ENCODE measurements at places on chromosomes 4 and X. TPM values are rescaled to one million over a fixed set of nuclear protein-coding genes. Genes with fewer than 3 reads are reported as not detected.
A peak's percentile ranks its signal among the peaks of the same experiment; 100 is the strongest.

The TMPRSS11E gene
- total RNA-seq = not detected

The SYNPO2 gene
- 0.27 TPM for total RNA-seq

The GCNA gene
- 0.81 TPM for total RNA-seq

The CENPVL1 gene
- total RNA-seq = 0.54 TPM

The SHISA3 gene
- not detected for total RNA-seq

The DCX gene
- total RNA-seq = under 0.01 TPM

The HELT gene
- not detected for total RNA-seq

The CXCL10 gene
- total RNA-seq = 0.81 TPM

The GABRE gene
- under 0.01 TPM for total RNA-seq

The SPATA4 gene
- total RNA-seq = not detected

The TEX11 gene
- not detected for total RNA-seq

- no peak for DNase-seq
Measured at GRCh38 chr4:182507805-182508204, 264.6 kb downstream of the TENM3 start.

DNA sequence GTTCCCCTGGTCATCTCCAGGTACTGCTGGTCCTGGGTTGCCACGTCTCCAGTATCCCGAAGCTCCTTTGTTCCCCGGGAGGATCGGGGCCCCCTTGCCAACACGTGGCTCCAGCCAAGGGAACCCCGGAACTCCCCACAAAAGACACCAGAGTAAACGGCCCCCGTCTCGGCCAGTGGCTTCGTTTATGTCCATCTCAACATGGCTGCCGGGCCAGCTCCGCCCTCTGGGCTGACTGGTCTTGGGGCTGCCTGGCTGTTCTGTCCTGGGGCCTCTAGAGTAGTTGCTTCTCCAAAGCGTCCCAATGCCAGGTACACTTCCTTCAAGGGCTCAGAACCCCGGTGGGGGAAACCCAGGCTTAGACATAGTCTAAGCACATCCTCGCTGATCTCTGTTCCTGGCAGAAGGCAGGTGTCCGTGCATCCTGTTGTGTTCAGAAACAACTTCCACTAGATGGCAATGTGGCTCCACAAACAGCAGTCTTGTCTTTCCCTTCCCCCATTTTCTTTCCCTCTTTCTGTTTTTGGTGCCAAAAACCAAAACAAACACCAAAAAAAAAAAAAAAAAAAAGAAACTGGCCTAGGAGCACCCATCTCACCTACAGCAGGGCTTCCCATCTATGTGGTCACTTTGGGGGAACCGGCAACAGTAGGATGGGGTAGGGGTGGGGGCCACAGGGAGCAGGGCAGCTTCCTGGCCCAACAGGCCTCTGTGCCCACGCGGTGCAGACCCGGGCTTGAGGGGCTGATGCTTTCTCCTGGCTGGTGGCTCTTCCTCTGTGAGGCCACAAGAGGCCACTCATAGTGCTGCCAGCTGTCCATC lies 35.3 kb downstream of the NBDY start:
- peak; percentile 86 for DNase-seq

- no peak for DNase-seq
Measured at GRCh38 chr4:74635074-74635473, 159.2 kb downstream of the BTC start.

GRCh38 chr4:94811643-94812042 lies 53.9 kb downstream of the BMPR1B start:
- no peak for DNase-seq

DNA sequence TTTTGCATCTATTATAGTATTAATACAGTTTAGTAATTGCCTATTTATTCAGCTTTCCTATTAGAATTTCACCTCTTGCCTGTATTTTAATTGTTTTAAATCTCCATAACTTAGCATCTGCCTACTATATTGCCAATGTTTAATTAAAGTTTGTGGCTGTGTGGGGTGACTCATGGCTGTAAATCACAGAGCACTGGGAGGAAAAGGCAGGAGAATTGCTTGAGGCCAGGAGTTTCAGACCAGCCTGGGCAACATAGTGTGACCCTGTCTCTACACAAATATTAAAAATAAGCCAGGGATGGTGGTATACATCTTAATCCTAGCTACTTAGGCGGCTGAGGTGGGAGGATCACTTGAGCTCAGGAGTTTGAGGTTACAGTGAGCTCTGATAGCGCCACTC lies 14.5 kb upstream of the CCSER1 start:
- DNase-seq = no peak

- DNase-seq = no peak
Measured at GRCh38 chrX:142483965-142484364, 278.9 kb upstream of the MAGEC2 start.

DNA sequence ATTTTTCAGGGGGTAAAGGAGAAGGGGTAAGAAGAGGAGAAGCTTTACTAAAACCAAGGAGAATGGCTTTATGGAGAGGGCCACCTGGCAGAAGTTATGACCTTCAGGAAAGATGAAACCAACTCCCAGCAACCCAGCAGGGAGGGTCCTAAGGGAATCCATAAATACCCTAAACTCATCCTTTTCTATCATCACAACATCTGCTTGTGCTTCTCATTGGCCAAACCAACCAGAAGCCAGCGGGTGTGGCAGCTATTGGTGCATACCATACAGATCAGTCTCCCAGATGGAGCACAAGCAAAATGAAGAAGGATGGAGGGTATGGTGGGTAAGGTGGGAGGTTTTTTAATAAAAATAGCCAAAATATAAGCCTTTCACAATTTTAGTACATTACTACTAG lies 58.5 kb upstream of the ARSJ start:
- DNase-seq = no peak

DNA sequence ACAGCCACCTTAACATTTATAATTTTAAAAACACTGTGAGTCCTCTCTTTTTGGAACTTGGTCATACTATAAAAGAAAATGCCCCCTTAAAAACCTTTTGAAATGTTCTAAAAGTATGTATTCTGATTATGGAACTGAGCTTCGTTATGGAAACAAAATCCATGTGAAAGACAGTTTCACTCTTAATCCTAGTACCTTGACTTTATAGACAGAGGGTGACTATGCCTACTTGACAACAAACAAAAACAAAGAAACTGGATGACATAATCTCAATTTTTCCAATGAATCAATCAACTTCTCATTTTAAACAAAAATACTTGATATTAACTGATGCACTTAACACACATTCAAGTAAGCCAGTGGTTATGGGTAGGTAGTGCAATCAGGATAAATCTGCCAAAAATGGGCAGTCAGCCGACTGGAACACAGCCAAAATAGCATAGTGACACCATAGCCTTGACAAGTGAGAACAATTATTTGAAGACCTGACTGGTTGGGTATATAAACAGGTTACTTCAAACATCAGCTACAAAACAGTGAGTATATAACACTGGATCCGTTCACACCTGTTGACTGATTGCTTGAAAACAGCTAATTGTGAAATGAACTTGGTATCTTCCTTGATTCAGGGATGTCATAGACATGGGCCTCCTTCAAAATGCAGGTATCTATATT lies 265.5 kb downstream of the PPP3CA start:
- no peak for DNase-seq

GRCh38 chr4:29966386-29966785 lies 753.8 kb upstream of the PCDH7 start:
- DNase-seq = no peak

GRCh38 chr4:150598909-150599308 lies 17.0 kb downstream of the MAB21L2 start:
- DNase-seq = no peak

- peak; percentile 0 for DNase-seq
Measured at GRCh38 chr4:85084371-85085094, 118.0 kb upstream of the WDFY3 start.

DNA sequence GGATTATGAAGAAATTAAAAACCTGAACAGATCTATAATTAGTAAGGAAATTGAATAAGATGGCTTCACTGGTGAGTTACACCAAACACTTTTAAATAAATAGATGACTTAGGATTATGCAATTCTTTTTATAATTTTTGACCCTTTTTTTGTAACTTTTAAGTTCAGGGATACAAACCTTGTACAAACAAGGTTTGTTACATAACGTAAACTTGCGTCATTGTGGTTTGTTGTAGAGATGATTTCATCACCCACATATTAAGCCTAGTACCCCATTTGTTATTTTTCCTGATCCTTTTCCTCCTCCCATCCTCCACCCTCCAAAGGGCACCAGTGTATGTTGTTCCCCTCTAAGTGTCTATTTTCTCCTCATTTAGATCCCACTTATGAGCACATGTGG lies 75.7 kb downstream of the CPEB2 start:
- DNase-seq = no peak

- no peak for DNase-seq
Measured at GRCh38 chr4:32858971-32859370, 2138.8 kb downstream of the PCDH7 start.

- peak; percentile 98 for DNase-seq
Measured at GRCh38 chrX:1521459-1521956, 15.5 kb downstream of the P2RY8 start.

- DNase-seq = peak; percentile 0
Measured at GRCh38 chrX:94831364-94831763, 1157.4 kb downstream of the FAM133A start.

- no peak for DNase-seq
Measured at GRCh38 chr4:144154044-144154443, 13.5 kb upstream of the GYPA start.

DNA sequence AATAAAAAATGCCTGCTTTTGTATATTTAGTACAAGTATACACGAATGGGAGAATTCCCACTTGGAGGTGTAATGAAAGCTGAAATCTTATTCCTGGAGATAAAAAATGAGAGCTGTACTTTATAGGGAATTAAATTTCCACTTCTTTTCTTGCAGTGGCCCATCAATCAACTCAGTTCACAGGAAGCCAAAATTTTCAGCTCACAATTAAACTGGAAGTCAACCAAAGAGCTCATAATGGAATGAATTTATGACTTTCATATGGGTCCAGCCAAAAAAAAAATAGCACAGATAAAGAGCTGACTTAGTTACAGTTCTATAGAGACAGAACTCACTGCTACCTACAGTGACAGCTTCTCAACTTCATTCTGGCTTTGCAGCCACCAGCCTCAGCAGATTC lies 115.2 kb upstream of the TBC1D9 start:
- no peak for DNase-seq

DNA sequence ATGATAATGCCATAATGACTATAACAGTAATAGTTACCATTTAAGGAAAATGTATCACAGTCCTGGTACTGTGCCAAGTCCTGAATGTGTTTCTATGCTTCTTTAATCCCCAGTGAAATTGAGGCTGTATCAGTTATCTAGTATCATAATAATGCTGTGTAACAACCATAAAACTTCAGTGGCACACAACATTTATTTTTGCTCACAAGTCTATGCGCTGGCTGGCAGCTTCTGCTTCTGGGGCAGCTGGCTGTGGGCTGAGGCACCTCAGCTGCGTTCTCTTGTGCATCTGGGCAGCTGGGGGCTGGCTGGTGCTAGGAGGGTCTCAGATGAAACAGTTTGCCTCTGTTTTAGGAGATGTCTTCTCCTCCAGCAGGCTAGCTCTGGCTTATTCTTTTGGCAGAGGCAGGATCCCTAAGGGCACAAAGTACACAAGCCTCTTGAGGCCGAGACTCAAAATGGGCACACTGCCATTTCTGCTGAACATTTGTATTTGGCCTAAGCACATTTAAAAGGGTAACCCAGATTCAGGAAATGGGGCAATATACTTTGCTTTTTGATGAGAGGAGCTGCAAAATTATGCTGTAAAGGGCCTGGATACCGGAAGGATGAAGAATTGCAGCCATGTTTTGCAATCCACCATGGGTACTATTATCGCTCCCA lies 62.6 kb upstream of the DHX15 start:
- no peak for DNase-seq

- no peak for DNase-seq
Measured at GRCh38 chr4:143307531-143307930, 29.1 kb upstream of the GAB1 start.

GRCh38 chr4:121049072-121049599 lies 23.2 kb downstream of the NDNF start:
- no peak for DNase-seq

- DNase-seq = no peak
Measured at GRCh38 chrX:123923211-123923610, 38.3 kb upstream of the STAG2 start.

GRCh38 chrX:153387345-153387744 lies 13.8 kb downstream of the PNMA6E start:
- no peak for DNase-seq

GRCh38 chr4:108619372-108620100 lies 840 bp upstream of the RPL34 start:
- no peak for DNase-seq

DNA sequence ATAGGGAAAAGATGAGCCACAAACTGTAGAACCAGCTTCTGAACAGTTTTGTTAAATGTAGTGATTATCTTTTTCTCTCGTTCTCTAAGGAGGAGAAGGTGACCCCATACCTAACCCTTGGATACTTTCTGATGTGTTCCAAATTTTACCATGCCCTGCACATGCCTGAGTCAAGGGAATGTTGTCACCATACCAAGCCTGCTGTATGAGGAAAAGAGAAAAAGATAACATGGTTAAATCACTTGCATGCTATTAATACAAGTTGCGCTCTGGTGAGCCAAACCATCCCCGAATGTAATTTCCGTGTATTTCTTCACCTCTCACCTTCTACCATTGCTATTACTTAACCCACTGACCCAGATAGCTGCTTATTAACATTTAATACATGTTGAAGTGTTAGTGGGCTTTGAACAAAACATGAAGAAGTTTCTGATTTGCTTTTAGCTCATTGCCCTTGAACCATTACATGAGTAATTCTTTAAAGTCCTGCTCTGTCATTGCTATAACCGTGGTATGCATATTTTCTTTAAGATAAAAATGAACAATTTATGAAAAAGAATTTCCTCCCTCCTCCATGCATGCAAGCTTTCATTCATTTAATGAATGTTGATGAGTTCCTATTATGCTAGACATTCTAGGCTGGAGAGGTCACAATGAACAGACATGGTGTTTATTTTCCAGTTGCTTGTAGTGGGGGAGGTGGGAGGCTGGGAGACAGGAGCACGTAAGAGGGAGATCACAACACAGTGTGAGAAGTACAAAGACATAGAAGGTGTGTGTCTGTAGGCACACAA lies 13.6 kb upstream of the KIT start:
- DNase-seq = no peak

DNA sequence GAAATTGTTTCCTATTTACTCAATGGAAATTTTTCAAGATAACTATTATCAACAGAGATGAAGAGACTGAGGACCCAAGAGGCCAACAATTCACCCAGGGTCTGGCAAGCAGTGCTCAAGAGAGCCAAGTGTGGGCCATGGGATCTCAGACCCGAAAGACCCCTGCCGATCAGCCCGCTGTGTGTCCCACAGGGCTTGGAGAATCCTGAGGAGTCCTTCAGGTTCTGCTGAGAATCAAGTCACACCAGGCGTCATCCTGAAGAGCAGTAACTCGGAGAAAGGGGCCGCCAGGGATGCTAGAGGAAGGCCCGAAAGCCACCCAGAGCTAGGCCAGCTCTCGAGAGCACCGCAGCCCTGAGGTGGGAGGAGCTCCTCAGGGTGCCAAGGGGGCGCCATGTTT lies 48.7 kb downstream of the FGFRL1 start:
- DNase-seq = no peak

All from hematopoietic multipotent progenitor cell (in vitro differentiated cells).